Cardiac fibroblast (primary cell): ENCODE measurements at places on chromosomes 3 and 15.

GRCh38 chr3:143060906-143061305 is 58.7 kb upstream of the CHST2 start:
- peak; percentile 5 for DNase-seq

- no peak for DNase-seq
Observed at GRCh38 chr3:115348951-115349745, 202.1 kb upstream of the ZBTB20 start.

GRCh38 chr3:185931777-185932612 is 5.8 kb downstream of the TRA2B start:
- DNase-seq: no peak

- DNase-seq: no peak
Observed at GRCh38 chr3:190340071-190340470, 17.8 kb upstream of the CLDN1 start.

DNA sequence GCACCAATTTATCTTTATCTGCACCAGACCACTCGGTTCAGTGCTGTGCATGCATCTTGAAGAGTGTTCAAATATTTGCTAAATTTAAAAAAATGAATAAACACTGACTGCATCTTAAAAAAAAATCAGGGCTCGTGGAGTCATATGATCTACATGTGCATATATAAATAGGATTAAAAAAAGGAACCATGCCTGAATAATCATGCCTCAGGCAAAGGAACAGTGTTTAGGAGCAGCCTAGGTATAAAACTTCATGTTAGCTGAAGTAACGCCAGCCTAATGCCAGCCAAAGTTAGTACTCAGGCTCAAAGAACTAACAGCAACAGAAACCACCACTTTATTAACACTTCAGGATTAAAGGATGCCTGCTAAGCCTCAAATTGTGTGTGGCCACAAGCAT is 9.5 kb downstream of the ABCC5 start:
- no peak for DNase-seq

DNA sequence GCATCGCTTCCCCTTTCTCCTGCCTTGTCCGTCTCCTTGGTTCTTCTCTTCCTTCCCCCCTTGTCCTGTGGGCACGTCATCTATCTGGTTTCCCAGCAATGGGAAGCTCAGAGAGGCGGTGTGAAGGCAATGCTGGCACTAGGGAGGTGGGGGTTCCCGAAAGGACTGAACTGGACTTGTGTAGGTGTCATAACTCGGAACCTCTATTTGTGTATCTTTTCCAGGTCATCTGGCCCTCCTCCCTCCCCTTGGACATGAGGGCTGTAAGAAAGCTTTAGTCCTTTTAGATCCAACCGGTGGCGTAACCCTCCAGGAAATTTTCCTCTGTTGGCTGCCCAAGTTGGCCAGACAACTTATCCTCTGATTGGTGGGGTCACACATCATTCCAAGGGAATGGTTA is 231.5 kb upstream of the TLE3 start:
- no peak for DNase-seq

DNA sequence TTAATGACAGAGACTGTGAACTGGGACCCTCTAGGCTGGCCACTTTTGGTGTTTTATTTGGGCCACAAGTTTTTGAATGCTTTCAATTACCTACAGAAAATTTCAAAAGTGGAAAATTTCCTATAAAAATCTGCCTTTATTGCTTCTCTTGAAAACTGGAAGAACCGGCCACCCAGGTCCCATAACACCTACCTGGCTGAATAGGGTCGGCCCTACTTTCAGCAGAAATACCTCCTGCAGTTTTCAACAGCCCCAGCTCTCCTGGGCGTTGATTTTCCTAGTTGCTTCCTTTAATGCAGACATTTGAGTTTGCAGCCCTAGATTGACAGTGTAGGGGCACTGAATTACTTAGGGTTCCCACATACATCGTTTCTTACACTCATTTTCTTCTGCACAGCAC is 719 bp upstream of the SRPRB start:
- DNase-seq: no peak

GRCh38 chr3:88364926-88365325 is 215.2 kb downstream of the C3orf38 start:
- DNase-seq: no peak

GRCh38 chr15:39242345-39242744 is 338.5 kb upstream of the THBS1 start:
- DNase-seq: peak; percentile 79

DNA sequence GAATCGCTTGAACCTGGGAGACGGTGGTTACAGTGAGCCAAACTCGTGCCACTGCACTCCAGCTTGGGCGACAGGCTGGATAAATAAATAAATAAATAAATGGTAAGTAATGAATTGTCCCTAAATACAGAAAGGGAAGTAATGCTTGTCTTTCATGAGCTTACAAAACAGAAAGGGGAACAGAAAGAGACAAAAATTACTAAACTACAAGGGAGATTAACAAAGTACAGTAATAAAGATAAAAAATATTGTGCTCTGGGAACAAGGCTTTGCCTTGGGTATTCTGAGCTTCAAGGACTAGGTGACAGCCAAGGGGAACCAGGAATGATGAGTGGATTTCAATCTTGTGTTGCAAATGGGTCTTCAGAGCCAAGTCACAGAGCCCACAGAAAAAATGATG is 9.2 kb upstream of the HLTF start:
- no peak for DNase-seq

- DNase-seq: peak; percentile 17
Observed at GRCh38 chr3:184491011-184491576, 70.5 kb upstream of the EPHB3 start.

- peak; percentile 73 for DNase-seq
Observed at GRCh38 chr3:32018757-32019564, 37.4 kb downstream of the ZNF860 start.

- DNase-seq: no peak
Observed at GRCh38 chr15:53976844-53977392, 1.3 kb upstream of the UNC13C start.

- no peak for DNase-seq
Observed at GRCh38 chr15:76342382-76343201, 6.0 kb downstream of the ISL2 start.

DNA sequence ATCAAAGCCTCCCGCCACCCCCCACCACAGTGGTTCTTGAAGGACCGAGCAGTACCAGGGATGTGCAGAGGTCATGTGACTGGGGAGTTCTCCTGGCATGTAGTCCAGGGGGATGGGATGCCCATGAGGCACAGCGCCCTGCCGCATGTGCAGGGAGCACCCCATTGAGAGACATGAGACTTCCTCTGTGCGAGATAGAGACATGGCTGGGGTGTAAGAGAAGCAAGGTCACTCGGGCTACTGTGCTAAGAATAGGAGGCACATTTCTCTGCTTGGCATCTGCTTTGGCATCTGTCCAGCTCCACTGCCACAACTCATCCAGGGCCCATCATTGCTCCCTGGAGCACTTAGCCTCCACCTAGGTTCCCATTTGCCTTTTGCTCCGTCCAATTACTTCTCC is 2.4 kb upstream of the CYP1A1 start:
- DNase-seq: no peak

- DNase-seq: peak; percentile 95
Observed at GRCh38 chr3:136350132-136350531, 100.0 kb downstream of the PCCB start.

- DNase-seq: no peak
Observed at GRCh38 chr3:5061218-5061569, 60.9 kb upstream of the ARL8B start.

GRCh38 chr3:36193448-36193847 is 186.9 kb upstream of the STAC start:
- DNase-seq: peak; percentile 48

- DNase-seq: no peak
Observed at GRCh38 chr15:96421178-96421601, 90.7 kb downstream of the NR2F2 start.

- DNase-seq: no peak
Observed at GRCh38 chr3:65836047-65836446, 202.7 kb downstream of the MAGI1 start.

- no peak for DNase-seq
Observed at GRCh38 chr3:192931825-192932224, 14.2 kb upstream of the MB21D2 start.

DNA sequence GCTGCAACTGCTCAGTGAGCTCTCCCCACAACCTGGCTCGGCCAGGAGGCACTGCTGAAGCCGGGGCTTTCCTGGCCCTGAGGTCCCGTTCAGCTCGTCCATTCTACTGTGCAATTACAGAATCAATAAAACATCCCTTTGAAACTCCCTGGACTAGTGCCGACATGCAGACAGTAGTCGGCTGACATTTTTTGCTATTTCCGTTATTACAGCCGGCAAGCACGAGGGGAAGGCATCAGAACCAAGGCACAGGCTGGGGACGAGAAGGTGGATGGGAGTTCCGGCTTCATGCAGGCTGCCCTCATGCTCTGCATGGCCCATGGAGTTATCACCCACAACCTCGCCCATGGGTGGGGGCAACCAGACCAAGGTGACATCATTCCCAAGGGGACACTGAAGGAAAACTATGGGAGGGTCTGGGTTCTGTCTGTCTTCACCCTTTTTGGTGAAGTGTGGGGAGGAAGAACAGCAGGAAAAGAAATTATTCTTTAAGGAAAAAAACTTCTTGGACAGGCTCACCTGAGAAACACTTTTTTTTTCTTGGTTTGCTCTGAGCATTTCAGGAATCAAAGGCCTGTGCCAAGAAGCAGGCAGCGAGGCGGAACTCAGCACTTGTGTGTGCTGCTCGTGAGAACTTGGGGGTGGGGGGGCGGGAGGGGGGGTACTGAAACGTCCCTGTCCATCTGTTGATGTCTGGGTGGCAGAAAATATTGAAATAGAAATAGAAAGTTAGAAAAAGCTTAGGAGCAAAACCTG is 154.5 kb downstream of the FOXP1 start:
- peak; percentile 67 for DNase-seq

DNA sequence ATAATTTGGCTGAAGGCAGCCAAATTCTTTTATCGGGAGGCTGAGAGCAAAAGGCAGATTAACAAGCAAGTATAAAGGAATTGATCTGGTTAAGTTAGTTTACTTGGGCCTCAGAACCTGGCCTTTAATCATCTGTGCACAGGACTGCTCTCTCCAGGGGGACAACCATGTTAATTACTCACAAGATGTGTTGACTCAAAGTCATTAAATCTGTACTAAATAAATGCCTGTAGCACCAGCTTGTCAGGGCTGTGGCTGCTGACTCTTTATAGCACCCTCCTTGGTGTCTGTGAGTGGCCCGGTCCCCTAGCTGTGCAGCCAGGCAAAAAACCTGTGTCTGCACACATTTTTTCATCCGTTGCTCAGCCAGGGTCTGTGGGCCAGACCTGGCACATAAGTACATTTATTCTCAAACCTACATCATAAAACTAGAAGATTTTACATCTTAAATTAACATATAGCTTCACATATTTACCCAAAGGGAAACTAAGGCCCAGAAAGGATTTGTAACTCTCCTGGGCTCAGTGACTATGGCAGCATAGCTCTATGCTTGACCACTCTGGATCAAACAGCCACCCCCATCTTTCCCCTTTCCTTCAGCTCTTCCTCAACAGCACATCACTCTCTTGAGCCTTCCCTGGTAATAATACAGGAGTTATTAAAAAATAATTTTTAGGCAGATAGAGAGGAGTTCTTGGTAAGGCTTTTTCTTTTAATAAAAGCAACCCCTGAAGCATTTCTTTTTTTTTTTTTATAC is 51.4 kb downstream of the NCEH1 start:
- no peak for DNase-seq

GRCh38 chr3:14489641-14490040 is 50.5 kb downstream of the GRIP2 start:
- DNase-seq: no peak

- DNase-seq: no peak
Observed at GRCh38 chr3:23442598-23443383, 239.7 kb downstream of the UBE2E2 start.

DNA sequence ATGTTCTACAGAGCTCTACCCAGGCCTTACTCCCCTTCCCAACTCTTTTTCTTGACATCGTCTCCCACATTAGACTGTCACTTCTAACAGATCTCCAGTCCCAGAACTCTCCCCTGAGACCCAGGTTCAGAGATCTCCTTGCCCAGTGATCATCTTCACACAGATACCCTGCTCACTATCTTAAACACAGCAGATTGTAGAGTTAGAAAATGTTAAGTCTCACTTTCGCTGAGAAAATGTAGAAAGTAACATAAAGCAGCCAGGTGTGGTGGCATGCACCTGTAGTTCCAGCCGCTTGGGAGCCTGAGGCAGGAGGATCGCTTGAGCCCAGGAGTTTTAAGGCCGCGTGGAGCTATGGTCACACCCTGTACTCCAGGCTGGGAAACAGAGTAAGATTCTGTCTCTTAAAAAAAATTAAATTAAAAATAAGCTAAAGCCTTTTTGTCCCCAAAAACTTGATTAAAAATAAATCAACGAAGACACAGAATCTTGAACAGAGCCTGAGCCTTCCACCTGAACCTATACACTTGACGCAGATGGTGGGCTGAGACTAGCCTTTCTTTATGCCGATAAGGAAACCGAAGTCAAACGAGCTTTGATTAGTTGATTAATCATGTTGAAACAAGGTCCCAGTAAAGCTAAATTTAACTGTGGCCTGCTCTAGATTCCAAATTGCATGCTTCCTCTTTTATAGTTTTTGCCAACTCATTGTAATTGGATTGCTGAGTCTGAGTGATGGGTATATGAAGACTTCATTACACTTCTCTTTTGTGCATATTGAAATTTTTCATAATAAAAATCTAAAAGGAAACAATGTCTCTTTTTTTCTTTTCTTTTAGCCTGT is 31.3 kb upstream of the BLM start:
- DNase-seq: no peak

DNA sequence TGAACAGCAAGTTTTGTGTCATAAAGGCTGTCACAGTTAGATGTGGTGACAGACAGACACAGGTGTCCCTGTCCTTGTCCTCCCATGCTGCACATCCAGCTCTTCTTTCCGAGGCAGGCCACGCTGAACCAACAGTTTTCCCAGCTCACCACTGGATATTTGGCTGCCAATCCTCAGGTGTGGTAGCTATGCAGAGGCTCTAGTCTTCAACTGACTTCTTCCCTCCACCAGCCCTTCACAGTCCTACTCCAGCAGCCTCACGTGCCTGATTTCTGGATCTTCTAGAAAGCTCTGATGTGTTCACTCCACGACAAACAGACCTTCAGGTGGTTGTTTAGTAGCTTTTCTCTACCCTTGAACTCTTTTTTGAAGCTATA is 145.5 kb downstream of the UACA start:
- no peak for DNase-seq

DNA sequence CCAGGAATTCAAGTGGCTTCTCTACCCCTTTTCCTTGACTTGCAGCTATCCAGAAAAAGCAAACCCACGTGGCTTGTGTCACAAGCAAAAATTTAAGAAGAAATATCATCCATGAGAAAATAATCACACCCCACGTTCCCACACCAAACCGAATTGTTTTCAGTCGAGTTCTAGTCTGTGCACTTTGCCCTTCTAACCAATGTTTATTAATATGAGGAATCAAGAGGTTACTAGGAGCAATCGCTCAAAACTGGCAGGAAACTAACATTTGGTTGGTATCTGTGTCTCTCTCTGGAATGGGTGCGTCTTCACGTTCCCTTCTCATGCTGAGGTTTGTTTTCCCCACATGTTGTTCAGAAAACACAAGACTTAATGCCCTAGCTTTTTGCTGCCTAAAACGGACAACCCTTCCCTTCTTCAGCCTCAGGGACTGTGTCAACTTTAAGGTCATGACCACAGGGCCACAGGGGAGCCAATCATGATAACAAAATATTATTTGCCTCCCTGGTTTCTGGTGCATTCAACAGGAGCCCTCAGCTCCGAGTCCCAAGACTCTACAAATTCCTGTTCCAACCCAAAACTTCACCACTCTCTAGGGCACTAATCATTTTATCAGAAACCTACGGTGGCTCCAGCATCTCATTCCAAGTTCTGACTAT is 41.4 kb upstream of the LMCD1 start:
- DNase-seq: no peak

GRCh38 chr3:67691207-67691606 is 36.8 kb upstream of the SUCLG2 start:
- DNase-seq: no peak
